ENCODE measurements at places on chromosomes 3 and 15.

DNA sequence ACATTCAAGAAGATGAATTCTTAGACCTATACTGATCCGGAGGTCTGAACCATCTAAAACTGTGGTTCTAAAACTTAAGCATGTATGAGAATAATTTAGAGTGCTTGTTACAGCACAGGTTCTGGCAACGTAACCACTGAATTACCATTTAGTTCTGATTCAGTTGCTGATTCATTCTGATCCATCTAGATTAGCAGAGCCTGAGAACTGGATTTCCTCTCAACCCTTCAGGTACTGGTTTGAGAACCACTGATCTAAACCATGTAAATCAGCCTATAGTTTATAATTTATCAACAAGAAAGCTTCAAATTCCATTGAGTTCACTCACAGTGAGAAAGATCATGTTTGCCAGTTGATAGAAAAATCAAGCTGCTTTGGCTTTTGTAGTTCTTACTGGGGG, 1001.1 kb upstream of the EPHA6 start:
- no peak for DNase-seq

DNA sequence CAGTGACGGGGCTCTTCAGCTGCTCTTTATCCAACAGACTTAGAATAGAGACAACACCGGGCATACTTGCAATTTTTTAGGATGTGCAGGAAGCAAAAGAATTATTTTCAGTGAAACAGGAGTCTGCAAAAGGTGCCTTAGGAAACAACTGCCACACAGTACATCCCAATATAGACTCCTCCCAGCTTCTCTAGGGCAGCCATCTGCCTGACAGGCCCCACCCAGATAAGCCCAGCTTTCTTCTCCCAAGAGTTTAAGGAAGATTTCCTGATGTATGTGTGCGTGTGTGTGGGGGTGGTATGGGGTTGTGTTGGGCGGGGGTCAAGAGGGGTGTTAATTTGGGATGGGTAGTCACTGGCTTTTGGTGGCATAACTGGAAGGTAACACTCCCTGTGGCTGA, 21.5 kb downstream of the MAP2K1 start:
- DNase-seq = no peak

DNA sequence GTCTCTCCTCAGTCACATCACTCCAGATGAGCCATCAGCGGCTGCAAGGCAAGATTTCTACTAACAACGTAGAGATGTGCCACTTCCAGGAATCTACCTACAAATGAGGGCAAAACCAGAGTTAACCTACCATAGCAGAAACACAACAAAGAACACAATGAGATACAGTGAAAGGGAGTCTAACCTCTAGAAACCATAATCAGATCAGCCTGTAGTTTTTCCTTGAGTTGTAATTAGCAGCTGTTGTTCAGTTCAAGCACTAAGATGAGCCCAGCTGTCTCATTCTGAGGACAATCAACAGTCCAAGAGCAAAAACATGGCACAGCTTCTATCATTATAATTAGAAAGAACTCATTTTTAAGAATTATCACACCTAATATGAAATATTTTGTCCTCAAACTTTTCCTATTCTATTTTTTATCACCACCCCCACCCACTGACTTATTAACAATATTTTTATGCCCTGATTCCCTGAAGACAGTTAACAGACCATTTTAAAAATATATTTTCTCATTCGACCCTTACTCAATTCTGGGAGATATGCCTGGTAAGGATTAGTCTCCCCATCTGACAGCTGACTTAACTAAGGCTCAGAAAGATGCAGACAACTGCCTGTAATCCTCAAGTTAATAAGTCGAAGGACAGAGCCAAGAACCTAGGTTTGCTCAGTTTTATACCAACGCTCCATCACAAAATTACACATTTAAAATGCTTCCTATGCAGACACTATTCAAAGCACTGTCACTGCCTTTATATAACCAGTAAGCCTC, 50.1 kb downstream of the MAGI1 start:
- no peak for DNase-seq

DNA sequence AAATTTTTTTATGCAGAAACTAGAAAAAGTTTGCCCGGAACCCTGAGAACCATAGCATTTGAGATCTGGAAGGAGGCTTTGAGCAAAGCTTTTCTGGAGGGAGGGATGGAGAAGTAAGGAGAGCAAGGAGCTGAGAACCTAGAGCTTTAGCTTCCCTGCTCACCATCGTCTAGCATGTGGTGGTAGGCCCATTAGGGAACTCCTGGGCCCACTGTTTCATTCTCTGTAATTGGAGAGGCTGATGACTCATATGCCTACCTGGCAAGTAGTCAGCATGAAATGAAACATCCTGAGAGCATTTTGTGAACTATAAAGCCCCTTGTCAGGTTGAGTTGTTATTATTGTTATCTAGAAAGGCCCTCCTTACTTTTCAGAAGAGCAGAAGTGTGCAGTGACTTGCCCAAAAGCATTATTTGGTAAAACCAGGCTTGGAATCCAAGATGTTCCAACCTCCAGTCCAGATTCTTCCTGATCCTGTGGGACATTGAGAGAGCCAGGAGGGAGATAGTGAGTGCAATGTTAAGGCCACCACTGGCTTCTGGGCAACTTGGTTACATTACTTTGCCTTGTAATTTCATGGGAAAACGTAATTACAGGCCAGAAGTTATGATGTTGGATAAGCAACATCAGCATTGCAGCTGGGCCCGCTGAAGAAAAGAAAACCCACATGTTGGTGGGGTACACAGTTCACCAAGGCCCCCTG, 104.5 kb upstream of the BFSP2 start:
- DNase-seq = no peak

DNA sequence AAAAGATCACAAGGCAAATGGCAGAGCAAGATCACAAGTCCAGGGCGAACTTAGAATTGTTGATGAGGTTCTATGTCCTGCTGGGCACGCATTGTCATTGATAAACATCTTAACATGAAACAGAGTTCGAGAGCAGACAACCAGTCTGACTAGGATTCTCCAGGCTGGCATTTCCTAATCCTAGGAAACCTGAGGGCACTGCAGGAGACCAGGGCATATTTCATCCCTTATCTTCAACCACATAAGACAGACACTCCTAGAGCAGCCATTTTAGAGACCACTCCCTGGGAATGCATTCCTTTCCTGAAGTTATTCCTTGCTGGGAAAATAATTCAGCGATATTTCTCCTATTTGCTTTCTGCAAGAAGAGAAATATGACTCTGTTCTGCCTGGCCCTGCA, 1199.9 kb downstream of the SI start:
- no peak for DNase-seq

- DNase-seq = no peak
These were observed 22.7 kb upstream of the KNG1 start for GRCh38 chr3:186694288-186695032.

- DNase-seq = no peak
These were observed 5.9 kb downstream of the ADPRH start for GRCh38 chr3:119585208-119585607.

GRCh38 chr3:134798681-134799311, 3.7 kb downstream of the EPHB1 start:
- no peak for DNase-seq

DNA sequence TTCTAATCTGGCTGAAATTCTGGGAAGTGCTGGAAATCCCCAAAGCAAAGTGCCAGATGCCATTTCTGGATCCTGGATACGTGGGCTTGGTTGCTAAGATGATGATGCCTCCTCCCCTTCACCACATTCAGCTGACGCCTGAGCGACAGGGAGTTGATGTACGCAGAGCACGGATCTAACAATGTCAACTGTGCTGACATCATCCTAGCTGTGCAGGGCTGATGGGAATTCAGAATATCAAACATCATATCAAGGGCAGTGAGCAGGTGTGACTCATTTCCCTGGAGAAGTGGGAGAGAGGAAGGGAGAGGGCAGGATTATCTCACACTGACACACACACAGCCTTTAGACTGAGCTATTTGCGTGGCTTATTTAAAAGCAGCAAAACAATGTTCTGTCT, 92.6 kb upstream of the ZBTB20 start:
- DNase-seq = peak; percentile 92

- DNase-seq = peak; percentile 57
These were observed 22.4 kb downstream of the CIAO2A start for GRCh38 chr15:64070965-64071851.

GRCh38 chr15:63601026-63601703, 4.0 kb downstream of the FBXL22 start:
- no peak for DNase-seq

DNA sequence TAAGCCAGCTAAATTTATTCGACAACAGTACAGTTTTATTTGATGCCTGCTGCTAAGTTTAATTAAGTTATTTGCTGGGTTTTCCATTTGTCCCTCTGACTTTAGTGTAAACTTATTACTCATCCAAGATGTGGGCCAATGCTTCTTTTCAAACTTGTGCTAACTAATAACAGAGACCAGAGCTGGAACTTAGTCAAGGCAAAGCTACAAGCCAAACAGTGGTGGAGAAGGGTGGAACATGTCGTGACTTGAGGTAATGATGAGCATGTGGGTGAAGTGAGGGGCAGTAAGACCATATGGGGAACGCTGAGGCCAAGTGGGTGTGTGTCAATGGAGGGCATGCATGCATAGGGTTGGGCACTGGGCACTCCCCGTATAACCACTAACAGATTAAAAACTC, 63.9 kb downstream of the NMD3 start:
- no peak for DNase-seq

DNA sequence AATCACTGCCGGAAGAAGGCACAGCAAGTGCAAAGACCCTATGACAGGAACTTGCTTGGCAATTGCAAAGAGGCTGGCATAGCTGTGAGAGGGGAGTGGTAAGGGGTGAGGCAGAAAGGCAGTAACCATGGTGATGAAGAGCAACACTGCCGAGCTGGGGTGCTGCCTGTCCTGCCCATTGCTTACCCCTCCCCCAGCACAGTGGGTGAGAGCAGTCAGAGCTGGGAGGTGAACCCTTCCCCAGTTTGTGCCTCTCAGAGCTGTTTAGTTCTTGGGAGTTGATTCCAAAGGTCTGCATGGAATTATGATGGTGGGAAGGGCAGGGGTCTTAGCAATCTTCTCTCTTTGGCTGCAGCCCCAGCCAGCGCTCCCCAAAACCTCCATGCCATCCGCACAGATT, 8.8 kb downstream of the TYRO3 start:
- no peak for DNase-seq

GRCh38 chr3:148930752-148931151, 60.6 kb upstream of the GYG1 start:
- DNase-seq = no peak

- no peak for DNase-seq
These were observed 52.7 kb upstream of the GCNT3 start for GRCh38 chr15:59558851-59559250.

DNA sequence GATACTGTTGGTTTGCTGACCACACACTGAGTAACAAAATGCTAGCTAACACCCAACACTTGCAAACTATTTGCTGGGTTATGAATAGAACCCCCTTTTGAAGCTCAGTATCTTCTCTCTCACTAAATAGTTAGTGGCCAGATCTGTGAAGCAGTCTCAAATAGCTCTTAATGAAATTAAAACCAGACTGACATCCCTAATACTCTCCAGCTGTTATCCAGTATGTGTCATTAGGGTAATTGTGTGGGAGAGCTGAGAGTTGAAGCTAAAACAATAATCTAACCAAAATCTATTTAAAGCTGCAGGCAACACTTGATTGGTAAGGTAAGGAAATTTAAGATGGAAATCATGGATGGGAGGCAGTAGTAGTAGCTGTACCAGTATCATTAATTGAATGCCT, 110.4 kb upstream of the RORA start:
- DNase-seq = no peak

GRCh38 chr3:195548006-195548405, 4.9 kb upstream of the PPP1R2 start:
- no peak for DNase-seq

DNA sequence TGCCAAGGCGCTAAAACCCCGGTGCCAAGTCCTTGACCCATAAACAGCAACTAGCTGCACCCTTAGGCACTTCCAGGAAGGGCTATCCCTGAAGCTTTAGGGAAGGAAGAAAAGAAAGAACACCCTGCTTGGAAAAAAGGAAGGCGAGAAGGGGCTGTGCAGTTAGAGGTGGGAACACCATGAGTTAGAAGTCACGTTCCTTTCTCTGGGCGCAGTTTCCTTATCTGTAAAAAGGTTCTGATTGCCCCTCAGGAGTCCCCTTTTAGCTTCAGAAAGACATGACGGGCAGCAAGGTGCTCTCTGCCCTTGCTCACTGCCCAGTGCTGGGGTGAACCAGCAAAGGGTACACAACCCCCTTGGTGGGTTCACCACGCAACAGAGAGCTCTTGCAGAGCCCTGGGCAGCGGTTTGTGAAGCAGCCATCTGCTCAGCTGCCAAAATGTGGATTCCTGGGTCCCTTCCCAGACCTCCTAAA, 798 bp downstream of the GCHFR start:
- DNase-seq = no peak

GRCh38 chr3:17577796-17578520, 164.5 kb downstream of the TBC1D5 start:
- DNase-seq = peak; percentile 29

DNA sequence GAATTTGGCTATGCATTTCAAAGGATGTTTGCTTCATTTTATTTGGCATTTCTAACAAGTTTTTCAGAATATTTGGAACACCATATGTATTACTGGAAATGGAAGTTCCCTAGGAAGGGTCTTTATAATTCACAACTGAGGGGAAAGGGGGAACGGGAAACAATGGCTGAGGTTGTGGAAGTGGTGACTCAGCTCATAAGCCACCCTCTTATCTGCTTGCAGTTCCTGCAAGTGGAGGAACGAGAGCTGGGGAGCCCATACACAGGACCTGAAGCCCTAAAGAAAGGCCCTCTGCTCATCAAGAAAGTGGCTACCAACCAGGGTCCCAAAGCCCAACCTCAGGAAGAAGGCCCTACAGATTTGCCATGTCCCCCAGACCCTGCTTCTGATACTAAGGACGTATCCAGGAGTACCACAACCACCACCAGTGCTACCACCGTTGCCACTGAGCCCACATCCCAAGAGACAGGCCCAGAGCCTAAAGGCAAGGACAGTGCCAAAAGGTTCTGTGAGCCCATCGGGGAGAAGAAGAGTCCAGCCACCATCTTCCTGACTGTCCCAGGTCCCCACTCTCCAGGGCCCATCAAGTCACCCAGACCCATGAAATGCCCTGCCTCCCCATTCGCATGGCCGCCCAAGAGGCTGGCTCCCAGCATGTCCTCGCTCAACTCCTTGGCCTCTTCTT, 37.9 kb downstream of the ESYT3 start:
- DNase-seq = no peak

GRCh38 chr3:107315141-107315540, 62.1 kb upstream of the CCDC54 start:
- peak; percentile 0 for DNase-seq

GRCh38 chr3:29348316-29348715, 67.4 kb downstream of the RBMS3 start:
- DNase-seq = no peak

GRCh38 chr3:12894629-12895028, 53.3 kb upstream of the RPL32 start:
- no peak for DNase-seq

- peak; percentile 77 for DNase-seq
These were observed 34.0 kb upstream of the RPP14 start for GRCh38 chr3:58271901-58272501.

DNA sequence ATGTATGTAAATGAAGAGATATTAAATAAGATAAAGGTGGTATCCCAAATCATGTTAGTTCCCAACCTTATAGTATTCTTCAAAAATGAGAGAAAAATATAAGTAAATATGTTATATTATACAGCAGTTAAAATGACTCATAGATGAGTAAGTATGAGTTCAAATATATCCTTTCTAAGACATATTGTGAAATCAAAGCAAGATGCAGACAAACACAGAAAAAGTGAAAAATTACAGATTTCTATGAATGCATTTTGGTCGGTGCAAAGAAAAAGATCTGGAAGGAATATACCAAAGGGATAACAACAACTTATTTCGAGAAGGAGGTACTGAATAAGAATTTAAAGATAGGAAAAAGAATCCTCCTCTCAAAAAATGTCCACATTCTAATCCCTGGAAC, 181.2 kb upstream of the TTC14 start:
- DNase-seq = no peak
